ENCODE measurements at places on chromosomes 2 and 18.

DNA sequence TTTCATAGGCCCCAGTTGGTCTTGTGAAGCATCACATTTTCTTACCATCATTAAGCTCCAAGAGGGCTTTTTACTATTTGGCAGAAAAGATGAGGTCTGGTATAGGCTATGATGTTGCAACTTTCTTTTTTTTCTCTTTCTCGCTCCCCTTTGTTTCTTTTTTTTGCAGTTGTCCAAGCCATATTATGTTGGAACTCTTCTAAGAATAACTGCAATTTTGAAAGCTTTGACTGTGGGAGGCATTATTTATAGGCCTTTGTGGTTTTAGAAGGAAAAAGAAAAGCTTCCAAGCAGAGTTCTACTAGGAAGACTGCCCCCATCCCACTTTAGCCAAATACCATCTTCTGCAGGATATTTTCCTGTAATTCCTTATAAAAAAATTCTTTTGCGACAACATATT, 571.6 kb downstream of the ARHGAP15 start:
- H3K27me3 ChIP-seq = no peaks in the 10 kb centered on the region
- H3K4me3 ChIP-seq = no peak overlapping the region
- peaks cover 30% of the 10 kb centered on the region for H3K36me3 ChIP-seq
- peaks cover 9% of the 10 kb centered on the region for H3K4me1 ChIP-seq
- peak overlapping the region; percentile 54 for H3K27ac ChIP-seq

DNA sequence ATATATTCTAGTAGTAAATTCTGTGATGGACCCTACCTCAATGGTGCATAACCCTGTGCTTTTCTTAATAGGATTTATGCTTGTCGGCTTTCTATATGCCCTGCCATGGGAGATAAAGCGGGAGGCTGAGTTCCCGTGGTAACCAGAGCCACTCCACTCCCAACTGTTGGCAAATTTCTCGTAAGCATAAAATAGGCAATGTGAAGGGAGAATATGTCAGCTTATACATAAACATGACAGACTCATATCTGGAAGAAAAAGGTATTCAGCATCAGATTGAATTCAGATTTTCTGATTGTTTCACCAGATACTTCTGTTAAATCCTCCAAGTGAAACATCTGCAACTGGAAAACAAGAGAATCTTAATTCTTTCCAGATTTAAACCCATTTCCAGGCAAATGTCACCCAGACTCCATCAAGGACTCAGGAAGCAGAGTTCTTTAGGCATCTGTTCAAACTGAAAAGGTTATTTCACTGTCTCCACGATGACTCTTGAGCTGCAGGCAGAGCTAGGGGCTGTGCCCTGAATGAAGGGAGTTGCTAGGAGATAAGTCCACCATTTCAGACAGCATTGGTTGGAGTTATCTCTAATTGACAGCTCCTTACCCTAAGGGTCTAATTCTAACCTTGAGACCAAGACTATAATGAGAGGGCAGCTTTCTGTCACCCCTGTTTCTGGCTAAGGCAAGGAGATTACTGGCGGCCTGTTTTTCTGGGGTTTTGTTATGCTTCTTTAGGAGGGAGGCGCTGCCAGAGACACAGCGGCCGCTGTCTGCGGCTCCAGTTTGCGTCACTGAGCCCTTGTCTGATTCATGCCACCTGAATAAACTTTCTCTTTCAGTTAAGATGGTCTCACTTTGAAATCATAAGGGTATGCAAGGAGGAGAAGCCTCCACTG, 381.3 kb downstream of the SOX11 start:
- H3K27me3 ChIP-seq = no peaks in the 10 kb centered on the region
- H3K4me3 ChIP-seq = no peak overlapping the region
- H3K27ac ChIP-seq = peak overlapping the region; percentile 31
- no peaks in the 10 kb centered on the region for H3K4me1 ChIP-seq
- no peaks in the 10 kb centered on the region for H3K36me3 ChIP-seq

DNA sequence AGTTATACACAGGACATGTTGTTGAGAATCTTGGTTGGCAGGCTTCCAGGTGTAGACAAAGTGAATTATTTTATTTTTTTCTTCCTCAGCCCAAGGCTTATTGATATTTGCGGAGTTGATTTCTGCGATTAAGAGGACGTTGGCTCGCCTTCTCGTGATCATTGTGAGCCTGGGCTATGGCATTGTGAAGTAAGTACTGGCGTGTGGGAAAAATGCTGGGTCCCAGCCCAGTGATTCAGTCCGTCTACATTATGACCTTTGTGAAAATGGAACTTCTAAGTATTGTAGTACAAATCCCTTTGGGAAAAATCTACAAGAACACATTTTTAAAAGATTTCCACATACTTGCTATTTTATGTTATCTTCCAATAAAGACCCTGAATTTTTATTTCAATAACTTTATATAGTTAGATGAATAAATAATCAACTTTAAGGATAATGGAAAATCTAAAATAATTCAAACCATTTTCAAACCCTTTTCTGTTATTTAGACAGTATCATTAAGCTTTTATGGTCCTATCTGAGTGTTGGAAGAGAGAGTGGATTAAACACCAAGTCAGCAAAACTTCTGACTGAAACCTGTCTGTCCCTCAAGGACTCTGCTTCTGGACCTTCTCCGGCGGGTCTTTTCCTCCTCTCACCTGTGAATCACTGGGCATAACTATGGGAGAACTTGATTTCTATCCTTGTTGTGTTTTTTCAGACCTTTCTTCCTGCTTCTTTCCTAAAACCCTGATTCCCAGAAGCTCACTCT, 31.0 kb downstream of the TMEM87B start:
- H3K36me3 ChIP-seq = peaks cover 59% of the 10 kb centered on the region
- no peaks in the 10 kb centered on the region for H3K27me3 ChIP-seq
- no peak for DNase-seq
- H3K4me1 ChIP-seq = peaks cover 31% of the 10 kb centered on the region
- peak overlapping the region; percentile 94 for H3K27ac ChIP-seq
- no peak overlapping the region for H3K4me3 ChIP-seq

GRCh38 chr2:200845194-200845593, 19.3 kb downstream of the CLK1 start:
- no peaks in the 10 kb centered on the region for H3K27me3 ChIP-seq
- no peak for DNase-seq
- no peak overlapping the region for H3K4me3 ChIP-seq
- H3K36me3 ChIP-seq = no peaks in the 10 kb centered on the region

GRCh38 chr18:79379931-79380815, 15.6 kb upstream of the NFATC1 start:
- H3K4me1 ChIP-seq = peaks cover 11% of the 10 kb centered on the region
- no peaks in the 10 kb centered on the region for H3K27me3 ChIP-seq
- DNase-seq = no peak
- peaks cover 8% of the 10 kb centered on the region for H3K36me3 ChIP-seq

DNA sequence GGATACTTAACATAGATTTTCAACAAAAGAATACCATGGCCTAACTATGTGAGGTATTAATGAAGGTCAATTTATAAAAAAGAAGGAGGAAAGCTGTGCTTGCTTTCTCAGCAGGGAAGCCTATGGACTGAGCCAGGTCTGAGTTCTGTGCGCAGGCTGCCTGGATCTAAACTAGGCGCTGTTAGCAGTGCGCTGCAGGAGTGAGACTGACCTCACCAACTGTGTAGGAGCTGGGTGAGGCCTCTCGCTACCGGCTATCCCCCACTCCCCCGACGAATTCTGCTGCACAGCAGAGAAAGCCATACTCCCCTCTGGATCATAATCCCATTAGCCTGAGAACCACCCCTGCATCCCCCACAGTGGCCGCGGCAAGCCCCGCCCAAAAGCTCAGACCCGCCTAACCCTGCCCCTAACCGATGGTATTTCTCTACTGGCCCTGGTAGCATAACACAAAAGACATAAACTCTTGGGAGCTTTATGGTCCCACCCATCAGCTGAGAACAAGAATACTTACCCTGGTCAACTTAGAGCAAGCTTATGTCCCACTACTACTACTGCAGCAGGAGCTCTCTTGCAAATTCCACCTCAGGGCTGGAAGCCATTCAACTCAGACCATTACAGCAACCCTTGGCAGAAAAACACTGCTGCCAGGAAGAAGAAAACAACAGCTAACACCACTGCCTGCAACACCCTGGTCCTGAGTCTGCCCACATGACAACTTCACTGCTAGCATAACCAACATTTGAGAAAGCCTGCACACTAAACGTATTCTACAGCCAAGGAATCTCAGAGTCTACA, 28.0 kb downstream of the SULT1C2 start:
- H3K27ac ChIP-seq = no peak overlapping the region
- H3K4me3 ChIP-seq = no peak overlapping the region
- H3K36me3 ChIP-seq = no peaks in the 10 kb centered on the region
- DNase-seq = no peak

DNA sequence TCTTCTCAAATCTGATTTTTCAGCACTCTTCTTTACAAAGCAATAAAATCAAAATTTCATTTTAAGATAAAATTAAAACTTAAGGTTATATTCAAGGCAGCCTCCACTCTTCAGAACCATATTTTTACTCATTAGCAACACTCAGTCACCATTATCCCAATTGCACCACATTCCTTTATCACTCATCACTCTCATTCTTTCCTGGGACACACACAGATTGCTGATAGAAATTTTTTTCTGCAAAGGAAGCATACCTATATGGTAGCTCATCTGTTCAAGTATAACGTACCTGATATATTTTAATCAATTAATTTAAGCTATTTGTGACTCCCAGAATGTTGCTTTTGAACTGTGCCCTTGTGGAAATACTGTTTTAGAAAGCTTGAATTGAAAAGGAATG, 1559.3 kb upstream of the ZEB2 start:
- H3K36me3 ChIP-seq = no peaks in the 10 kb centered on the region
- peaks cover 1% of the 10 kb centered on the region for H3K27me3 ChIP-seq
- no peak overlapping the region for H3K27ac ChIP-seq
- no peak for DNase-seq
- H3K4me3 ChIP-seq = no peak overlapping the region
- no peaks in the 10 kb centered on the region for H3K4me1 ChIP-seq

- no peak for DNase-seq
- no peaks in the 10 kb centered on the region for H3K4me1 ChIP-seq
- no peak overlapping the region for H3K4me3 ChIP-seq
- no peak overlapping the region for H3K27ac ChIP-seq
- H3K27me3 ChIP-seq = peaks cover 6% of the 10 kb centered on the region
Observed at GRCh38 chr2:204197336-204198005, 260.9 kb downstream of the ICOS start.

- no peak for DNase-seq
- no peak overlapping the region for H3K27ac ChIP-seq
Observed at GRCh38 chr18:34189656-34190435, 34.9 kb downstream of the NOL4 start.

- no peak overlapping the region for H3K27ac ChIP-seq
- peaks cover 2% of the 10 kb centered on the region for H3K27me3 ChIP-seq
- no peaks in the 10 kb centered on the region for H3K4me1 ChIP-seq
- H3K36me3 ChIP-seq = no peaks in the 10 kb centered on the region
- no peak for DNase-seq
- no peak overlapping the region for H3K4me3 ChIP-seq
Observed at GRCh38 chr2:171670655-171671054, 16.6 kb upstream of the DYNC1I2 start.

- peak overlapping the region; percentile 88 for H3K27ac ChIP-seq
- H3K36me3 ChIP-seq = no peaks in the 10 kb centered on the region
- DNase-seq = no peak
- H3K4me3 ChIP-seq = no peak overlapping the region
Observed at GRCh38 chr18:23228102-23229061, 93.1 kb downstream of the CABLES1 start.

- no peak for DNase-seq
- H3K36me3 ChIP-seq = no peaks in the 10 kb centered on the region
- peaks cover 3% of the 10 kb centered on the region for H3K27me3 ChIP-seq
- H3K4me1 ChIP-seq = no peaks in the 10 kb centered on the region
Observed at GRCh38 chr2:225429717-225430116, 30.2 kb downstream of the NYAP2 start.

- H3K4me1 ChIP-seq = no peaks in the 10 kb centered on the region
- no peak for DNase-seq
- H3K4me3 ChIP-seq = no peak overlapping the region
- H3K27ac ChIP-seq = no peak overlapping the region
- H3K36me3 ChIP-seq = peaks cover 2% of the 10 kb centered on the region
- H3K27me3 ChIP-seq = no peaks in the 10 kb centered on the region
Observed at GRCh38 chr2:37402636-37403035, 58.2 kb downstream of the QPCT start.

GRCh38 chr18:1965016-1965415, 606.3 kb downstream of the METTL4 start:
- no peak for DNase-seq
- H3K27ac ChIP-seq = no peak overlapping the region
- no peak overlapping the region for H3K4me3 ChIP-seq
- no peaks in the 10 kb centered on the region for H3K4me1 ChIP-seq

- H3K4me1 ChIP-seq = no peaks in the 10 kb centered on the region
- H3K27me3 ChIP-seq = no peaks in the 10 kb centered on the region
- no peak overlapping the region for H3K27ac ChIP-seq
- DNase-seq = no peak
- H3K36me3 ChIP-seq = no peaks in the 10 kb centered on the region
- H3K4me3 ChIP-seq = no peak overlapping the region
Observed at GRCh38 chr18:34097312-34097711, 127.4 kb downstream of the NOL4 start.

GRCh38 chr2:94767336-94767735, 103.9 kb upstream of the TEKT4 start:
- no peaks in the 10 kb centered on the region for H3K4me1 ChIP-seq
- no peaks in the 10 kb centered on the region for H3K36me3 ChIP-seq
- no peak overlapping the region for H3K27ac ChIP-seq
- H3K4me3 ChIP-seq = no peak overlapping the region

GRCh38 chr18:75304678-75305557, 94.3 kb downstream of the TSHZ1 start:
- peaks cover 2% of the 10 kb centered on the region for H3K27me3 ChIP-seq
- no peak overlapping the region for H3K27ac ChIP-seq
- no peak for DNase-seq
- H3K36me3 ChIP-seq = peaks cover 3% of the 10 kb centered on the region
- no peaks in the 10 kb centered on the region for H3K4me1 ChIP-seq

DNA sequence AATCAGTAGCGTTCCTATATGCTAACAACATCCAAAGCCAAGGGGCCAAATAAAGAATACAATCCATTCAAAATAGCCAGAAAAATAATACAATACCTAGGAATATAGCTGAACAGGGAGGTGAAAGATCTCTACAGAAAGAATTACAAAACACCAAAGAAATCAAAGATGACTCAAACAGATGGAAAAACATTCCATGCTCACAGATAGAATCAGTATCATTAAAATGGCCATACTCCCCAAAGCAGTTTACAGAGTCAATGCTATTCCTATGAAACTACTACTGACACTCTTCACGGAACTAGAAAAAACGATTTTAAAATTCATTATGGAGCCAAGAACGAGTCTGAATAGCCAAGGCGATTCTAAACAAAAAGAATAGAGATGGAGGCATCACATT, 57.4 kb downstream of the CCBE1 start:
- no peaks in the 10 kb centered on the region for H3K4me1 ChIP-seq
- DNase-seq = no peak
- H3K36me3 ChIP-seq = no peaks in the 10 kb centered on the region
- peaks cover 1% of the 10 kb centered on the region for H3K27me3 ChIP-seq
- H3K27ac ChIP-seq = no peak overlapping the region

- no peak overlapping the region for H3K4me3 ChIP-seq
- H3K27ac ChIP-seq = peak overlapping the region; percentile 36
- DNase-seq = no peak
- H3K27me3 ChIP-seq = no peaks in the 10 kb centered on the region
- H3K36me3 ChIP-seq = peaks cover 48% of the 10 kb centered on the region
Observed at GRCh38 chr2:121372721-121373353, 87.8 kb upstream of the TFCP2L1 start.

Measured in memory B cell (primary cell).